Uterus (tissue), 4 donors: ENCODE measurements at places on chromosomes 4 and X. TPM values are rescaled to one million over a fixed set of nuclear protein-coding genes. Genes with fewer than 3 reads are reported as not detected.

- H3K36me3 ChIP-seq = no peaks in the 10 kb centered on the region
- H3K27me3 ChIP-seq = no peaks in the 10 kb centered on the region
- H3K27ac ChIP-seq = no peak overlapping the region
- H3K4me3 ChIP-seq = no peak overlapping the region
Observed at GRCh38 chrX:140744085-140744484, 34.5 kb downstream of the LINC00632 start.

GRCh38 chr4:145797278-145797677 is 117.3 kb downstream of the C4orf51 start:
- H3K36me3 ChIP-seq = no peaks in the 10 kb centered on the region
- no peaks in the 10 kb centered on the region for H3K27me3 ChIP-seq
- no peak for DNase-seq

GRCh38 chr4:128665514-128665913 is 144.0 kb upstream of the JADE1 start:
- no peak overlapping the region for H3K27ac ChIP-seq
- H3K27me3 ChIP-seq = no peaks in the 10 kb centered on the region
- no peaks in the 10 kb centered on the region for H3K36me3 ChIP-seq
- no peaks in the 10 kb centered on the region for H3K4me1 ChIP-seq
- no peak overlapping the region for H3K4me3 ChIP-seq

- no peaks in the 10 kb centered on the region for H3K27me3 ChIP-seq
- H3K4me1 ChIP-seq = no peaks in the 10 kb centered on the region
- DNase-seq = no peak
- H3K36me3 ChIP-seq = no peaks in the 10 kb centered on the region
Observed at GRCh38 chr4:129823105-129823504, 727.2 kb downstream of the C4orf33 start.

AFAP1 gene
- total RNA-seq = 48.5 TPM

GRCh38 chr4:110621839-110622751 is 782 bp downstream of the PITX2 start:
- H3K4me1 ChIP-seq = peaks cover 11% of the 10 kb centered on the region
- no peak for DNase-seq
- H3K4me3 ChIP-seq = peak overlapping the region; percentile 27
- H3K27me3 ChIP-seq = peaks cover 48% of the 10 kb centered on the region
- no peaks in the 10 kb centered on the region for H3K36me3 ChIP-seq

CLGN gene
- not detected for total RNA-seq

PPARGC1A gene
- 2.9 TPM for total RNA-seq
